Kidney epithelial cell (primary cell): ENCODE measurements at places on chromosomes 11 and 22. TPM values are rescaled to one million over a fixed set of nuclear protein-coding genes. Genes with fewer than 3 reads are reported as not detected.

The THY1 gene
- 5.4 and 9.7 TPM in 2 replicates for total RNA-seq

The B4GAT1 gene
- total RNA-seq, result 20.3 and 20.4 TPM in 2 replicates

The INTS4 gene
- 22.8 and 32.5 TPM in 2 replicates for total RNA-seq

The PIWIL4 gene
- total RNA-seq, result 1.8 and 3.7 TPM in 2 replicates

The OR1S2 gene
- not detected in 2 replicates for total RNA-seq

The UCP3 gene
- 0.84 and 1.6 TPM in 2 replicates for total RNA-seq

The GLYAT gene
- not detected in 2 replicates for total RNA-seq

The SORL1 gene
- total RNA-seq, result 4.1 and 4.7 TPM in 2 replicates

GRCh38 chr11:85619499-85619898 lies 7.6 kb downstream of the DLG2 start:
- no peak for DNase-seq

- no peak for DNase-seq
Measured at GRCh38 chr22:35872451-35872850, 154.8 kb downstream of the APOL5 start.

DNA sequence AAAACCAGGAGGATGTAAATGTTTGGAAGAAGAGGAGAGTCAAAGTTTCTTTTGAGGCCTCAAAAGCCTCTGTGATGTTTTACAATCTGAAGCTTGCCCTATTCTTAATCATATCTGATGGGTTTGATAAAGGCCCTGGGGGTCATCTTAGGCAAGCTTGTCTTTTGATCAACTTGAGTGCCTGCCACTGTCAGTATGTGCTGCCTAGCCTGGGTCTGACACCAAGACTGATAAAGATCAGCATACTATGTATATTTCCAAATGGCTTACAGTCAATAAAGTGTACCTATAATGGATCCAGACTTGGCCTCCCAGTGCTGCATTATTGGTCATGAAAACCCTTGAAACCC lies 12.7 kb downstream of the EHF start:
- no peak for DNase-seq

GRCh38 chr11:67670316-67671210 lies 3.9 kb downstream of the ALDH3B2 start:
- DNase-seq, result no peak

GRCh38 chr11:33606762-33607161 lies 93.9 kb downstream of the C11orf91 start:
- no peak for DNase-seq

GRCh38 chr11:12480401-12480800 lies 103.0 kb downstream of the PARVA start:
- no peak for DNase-seq

DNA sequence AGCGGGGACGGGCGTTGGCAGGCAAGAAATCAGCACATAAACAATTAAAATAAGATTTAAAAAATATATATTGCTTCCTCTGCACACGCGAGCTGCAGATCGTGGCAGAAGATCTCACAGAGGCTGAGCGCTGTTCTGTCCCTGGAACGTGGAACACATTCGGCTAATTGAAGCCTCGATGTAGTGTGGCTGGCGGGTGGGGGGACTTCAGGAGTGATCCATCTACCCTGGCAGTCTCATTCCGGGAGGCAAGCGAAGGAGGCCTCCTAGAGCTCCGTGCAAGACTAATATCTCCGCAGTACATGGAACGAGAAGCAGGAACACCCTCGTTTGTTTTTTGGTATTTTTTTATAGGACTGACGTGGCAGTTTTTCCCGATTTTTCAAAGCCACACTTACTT lies 402.4 kb downstream of the MN1 start:
- no peak for DNase-seq

GRCh38 chr11:94549146-94549545 lies 5.4 kb downstream of the FUT4 start:
- DNase-seq, result no peak

GRCh38 chr22:31497148-31497938 lies 1.0 kb downstream of the SFI1 start:
- no peak for DNase-seq

GRCh38 chr11:134455516-134455915 lies 43.5 kb upstream of the B3GAT1 start:
- DNase-seq, result no peak

GRCh38 chr11:128391811-128392210 lies 195.5 kb downstream of the ETS1 start:
- no peak for DNase-seq

DNA sequence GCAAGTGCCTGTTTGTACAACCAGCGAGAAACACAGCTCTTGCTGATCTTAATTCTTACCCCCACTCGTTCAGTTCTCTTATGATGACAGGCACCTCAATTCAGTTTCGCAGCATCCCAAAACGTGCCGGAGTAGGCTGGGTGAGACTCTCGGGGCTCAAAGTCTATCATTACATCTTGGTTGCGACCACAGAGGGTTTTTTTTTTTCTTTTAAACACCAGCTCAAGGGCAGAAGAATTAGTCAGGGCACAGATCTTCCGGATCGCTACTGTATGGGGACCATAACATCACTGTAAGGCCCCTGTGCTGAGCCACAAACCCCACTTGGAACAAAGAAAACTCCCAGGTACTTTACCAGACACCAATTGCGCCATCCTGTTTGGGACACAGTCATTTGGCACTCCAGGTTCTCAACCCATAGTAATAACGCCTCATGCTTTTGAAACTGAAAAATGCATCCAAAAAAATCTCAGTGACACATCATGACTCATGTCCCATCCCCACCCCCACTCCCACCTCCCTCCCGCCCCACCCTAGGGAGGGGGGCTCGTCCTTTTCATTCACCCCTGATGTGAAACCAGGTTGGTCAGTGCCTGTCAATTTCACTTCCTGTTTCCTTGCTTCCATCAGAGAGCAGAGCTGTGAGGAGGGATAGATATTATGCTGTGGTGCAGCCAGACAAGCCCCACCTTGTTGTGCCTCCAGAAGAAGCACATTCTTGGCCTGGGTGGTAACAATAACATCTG lies 41.0 kb upstream of the CD5 start:
- DNase-seq, result no peak

DNA sequence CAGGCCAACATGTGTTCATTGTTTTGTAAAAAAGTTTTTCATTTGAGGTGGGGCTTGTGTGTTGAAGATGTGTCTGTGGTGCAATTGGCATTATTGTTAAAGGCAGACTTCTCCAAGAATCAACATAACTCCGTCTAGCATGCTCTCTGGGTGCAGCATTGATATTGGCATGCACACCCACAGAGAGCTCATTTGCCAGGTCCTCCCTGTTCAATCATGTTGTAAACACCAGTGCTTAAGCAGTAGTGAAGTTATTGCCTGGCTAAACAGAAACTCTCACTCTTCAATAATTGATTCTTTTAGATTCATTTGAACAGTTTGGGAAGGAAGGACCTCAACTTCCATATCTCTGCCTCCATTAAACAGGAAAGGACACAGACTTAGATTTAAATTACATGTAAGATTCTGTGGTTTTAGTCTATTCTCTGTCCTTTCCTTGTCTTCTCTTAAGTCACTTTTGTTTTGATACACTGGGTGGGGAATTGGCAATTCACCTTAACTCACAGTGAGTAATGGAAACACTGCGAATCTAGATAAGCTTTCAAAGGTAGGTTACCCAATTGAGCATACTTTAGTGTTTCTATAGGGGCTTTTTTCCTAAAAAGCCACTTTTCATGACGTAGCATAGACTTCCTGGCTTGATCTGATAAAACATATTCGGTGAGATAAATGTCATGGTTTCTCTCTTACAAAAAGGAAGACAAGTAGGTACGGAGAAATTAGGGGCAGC lies 30.8 kb upstream of the EXPH5 start:
- no peak for DNase-seq

DNA sequence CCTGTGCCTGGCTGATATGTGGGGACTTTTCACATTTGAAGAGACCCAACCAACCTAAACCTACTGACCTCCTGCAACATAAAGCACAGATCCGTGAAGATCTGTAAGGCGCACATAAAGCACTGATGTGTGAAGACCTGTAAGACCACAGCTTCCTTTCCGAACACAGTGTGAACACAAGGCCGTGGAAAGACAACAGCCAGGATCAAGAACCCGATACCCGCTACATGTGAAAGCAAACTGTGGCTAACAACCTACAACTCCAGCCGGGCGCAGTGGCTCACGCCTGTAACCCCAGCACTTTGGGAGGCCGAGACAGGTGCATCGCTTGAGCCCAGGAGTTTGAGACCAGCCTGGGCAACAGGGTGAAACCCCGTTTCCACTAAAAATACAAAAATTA lies 17.6 kb upstream of the PPFIA1 start:
- no peak for DNase-seq

DNA sequence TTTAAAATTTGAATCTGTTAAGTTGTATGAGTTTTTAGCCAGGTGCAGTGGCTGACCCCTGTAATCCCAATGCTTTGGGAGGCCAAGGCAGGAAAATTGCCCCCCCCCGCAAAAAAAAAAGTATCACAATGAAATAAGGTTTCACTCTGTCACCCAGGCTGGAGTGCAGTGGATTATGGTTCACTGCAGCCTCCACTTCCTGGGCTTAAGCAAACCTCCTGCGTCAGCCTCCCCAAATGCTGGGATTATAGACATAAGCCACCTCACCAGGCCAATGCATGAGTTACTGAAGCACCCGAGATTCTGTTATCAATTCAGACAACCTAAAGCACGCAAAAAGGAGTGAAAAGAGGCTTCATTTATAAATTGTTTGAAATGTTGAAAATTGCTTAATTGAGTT lies 2.4 kb upstream of the CHID1 start:
- no peak for DNase-seq

GRCh38 chr11:85048801-85049200 lies 578.3 kb downstream of the DLG2 start:
- no peak for DNase-seq

DNA sequence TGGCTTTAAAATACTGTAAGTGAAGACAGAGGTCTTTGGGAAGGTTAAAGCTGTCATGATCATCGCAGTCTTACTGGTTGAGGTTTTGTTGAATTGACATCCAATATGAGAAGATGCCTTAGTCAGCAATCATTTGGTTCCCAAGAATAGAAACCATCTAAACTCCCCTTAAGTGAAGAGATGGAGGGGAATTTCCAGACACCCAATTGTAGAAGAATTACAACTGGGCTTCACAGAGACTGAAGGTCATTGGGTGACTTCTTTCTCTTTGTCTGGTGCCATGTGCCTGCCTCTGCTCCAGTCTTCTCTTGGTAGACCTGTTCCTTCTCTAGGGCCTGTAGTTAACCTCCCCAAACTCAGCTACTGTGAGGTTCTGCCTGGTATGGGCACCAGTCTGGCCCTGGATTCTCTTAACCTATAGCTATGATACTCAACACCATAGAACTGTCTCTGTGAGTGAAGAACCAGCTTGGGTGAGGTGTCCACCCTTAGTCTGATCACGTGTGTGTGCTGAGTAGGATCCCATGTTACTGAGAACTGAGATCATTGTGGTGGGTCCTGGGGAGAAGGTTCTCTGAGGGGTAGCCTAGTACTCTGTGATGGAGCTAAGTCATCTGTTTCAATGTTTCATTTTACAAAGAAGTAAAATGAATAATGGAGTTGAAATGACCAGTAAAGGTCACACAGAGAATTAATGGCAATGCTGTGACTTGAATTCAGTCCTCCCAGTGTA lies 182.5 kb downstream of the CSNK2A3 start:
- no peak for DNase-seq

DNA sequence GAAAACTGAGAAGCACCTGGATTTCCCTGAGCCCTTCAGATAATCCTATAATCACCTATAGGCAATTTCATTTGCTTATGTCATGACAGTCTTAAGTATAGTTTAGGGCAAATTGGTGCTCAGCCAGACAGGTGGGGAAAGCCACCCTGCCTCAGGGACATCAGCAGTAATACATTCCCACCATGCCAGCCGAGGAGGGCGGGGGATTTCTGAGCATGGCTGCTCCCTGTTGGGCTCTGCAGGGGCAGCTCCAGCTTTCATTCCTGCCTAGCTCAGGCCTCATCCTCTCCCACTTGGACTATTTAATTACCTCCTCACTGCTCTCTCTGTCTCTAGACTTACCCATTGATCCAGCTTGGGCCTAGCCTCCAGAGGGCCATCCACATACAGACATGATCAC lies 9.0 kb upstream of the DRD2 start:
- DNase-seq, result no peak

DNA sequence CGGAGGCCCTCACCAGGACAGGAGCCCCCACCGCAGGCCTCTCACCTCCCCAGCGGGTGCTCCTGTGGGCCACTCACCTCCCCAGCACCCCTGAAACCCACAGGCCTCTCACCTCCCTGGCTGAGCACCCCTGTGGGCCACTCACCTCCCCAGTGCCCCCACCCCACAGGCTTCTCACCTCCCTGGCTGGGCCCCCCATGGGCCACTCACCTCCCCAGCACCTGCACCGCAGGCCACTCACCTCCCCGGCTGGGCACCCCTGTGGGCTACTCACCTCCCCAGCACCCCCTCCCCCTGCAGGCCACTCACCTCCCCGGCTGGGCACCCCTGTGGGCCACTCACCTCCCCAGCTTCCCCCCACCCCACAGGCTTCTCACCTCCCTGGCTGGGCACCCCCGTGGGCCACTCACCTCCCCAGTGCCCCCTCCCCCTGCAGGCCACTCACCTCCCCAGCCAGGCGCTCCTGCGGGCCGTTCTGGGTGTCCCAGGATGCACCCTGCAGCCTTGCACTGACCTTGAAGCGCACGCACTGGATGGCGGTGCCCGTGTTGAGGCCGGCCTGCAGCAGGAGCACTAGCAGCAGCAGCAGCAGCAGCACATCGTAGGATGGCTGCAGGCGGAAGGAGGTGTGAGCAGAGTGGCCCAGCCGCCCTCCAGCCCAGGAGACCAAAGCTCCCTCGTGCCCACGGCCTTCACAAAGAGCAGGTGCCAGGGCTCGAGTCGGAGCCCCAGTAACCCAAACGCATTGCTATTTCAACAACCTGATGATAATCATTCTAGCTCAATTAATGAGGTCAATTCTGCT lies 5.7 kb upstream of the TTLL8 start:
- no peak for DNase-seq

GRCh38 chr11:111299101-111300026 lies 1.0 kb downstream of the POU2AF3 start:
- no peak for DNase-seq

DNA sequence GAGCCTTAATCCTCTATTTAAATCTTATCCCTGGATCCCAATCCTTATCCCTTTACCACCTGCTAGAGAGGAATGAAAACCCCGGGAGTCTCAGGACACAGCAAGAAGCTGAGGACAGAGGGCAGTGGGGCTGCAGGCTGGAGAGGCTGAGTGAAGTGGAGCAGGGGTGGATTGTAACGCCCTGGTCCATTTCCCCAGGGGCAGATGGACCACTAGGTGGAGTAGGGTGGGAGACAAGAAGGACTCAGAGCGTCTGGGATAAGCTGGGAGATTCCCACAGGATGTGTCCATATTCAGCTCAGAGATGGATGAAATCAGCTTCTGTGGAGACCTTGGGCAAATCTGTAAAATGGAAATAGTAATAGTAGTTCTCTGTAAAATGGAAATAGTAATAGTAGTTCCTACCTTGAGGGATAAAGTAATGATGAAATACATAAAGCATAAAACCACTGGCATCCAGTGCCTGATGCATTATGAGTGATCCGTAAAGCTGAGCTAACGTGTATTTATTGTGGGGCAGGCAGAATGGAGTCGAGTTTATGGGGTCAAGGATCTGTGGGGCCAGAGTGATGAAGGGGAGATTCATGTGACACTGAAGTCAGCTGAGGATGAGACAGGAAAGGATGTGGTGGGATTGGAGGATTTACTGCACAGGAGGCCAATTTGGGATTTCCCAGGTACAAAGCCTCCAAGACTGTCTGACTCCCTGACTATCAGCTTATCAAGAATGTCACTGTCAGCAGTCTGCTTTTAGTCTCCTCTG lies 1.9 kb upstream of the ROBO4 start:
- DNase-seq, result no peak
